Fibroblast of skin of right biceps (primary cell): ENCODE measurements at places on chromosomes 11 and 22.

- no peak for DNase-seq
These were observed 2.6 kb upstream of the MEI1 start for GRCh38 chr22:41696703-41697102.

- peak; percentile 42 for DNase-seq
These were observed 112.8 kb downstream of the TRPC6 start for GRCh38 chr11:101470881-101471520.

GRCh38 chr22:46524203-46524740 is 13.1 kb downstream of the CELSR1 start:
- DNase-seq = no peak

DNA sequence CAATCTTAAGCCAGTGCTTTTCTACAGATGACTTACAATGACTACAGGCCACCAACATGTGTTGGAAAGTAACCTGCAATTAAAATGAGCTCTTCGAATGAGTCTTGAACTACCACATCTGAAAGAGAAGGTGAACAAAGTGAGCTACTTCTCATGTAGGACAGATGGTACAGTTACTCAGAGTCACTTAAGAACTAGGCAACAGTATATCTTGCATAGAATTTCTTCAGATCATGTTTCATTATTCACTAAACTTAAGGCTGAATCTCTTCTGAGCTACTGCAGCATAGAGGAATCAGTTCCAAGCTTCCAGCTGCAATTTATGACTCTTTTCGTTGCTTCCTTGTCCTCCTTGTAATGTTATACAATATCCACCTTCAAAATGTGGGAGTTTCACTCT is 270.9 kb downstream of the TTC28 start:
- no peak for DNase-seq

- peak; percentile 60 for DNase-seq
These were observed 23.6 kb downstream of the TXN2 start for GRCh38 chr22:36457688-36458450.

DNA sequence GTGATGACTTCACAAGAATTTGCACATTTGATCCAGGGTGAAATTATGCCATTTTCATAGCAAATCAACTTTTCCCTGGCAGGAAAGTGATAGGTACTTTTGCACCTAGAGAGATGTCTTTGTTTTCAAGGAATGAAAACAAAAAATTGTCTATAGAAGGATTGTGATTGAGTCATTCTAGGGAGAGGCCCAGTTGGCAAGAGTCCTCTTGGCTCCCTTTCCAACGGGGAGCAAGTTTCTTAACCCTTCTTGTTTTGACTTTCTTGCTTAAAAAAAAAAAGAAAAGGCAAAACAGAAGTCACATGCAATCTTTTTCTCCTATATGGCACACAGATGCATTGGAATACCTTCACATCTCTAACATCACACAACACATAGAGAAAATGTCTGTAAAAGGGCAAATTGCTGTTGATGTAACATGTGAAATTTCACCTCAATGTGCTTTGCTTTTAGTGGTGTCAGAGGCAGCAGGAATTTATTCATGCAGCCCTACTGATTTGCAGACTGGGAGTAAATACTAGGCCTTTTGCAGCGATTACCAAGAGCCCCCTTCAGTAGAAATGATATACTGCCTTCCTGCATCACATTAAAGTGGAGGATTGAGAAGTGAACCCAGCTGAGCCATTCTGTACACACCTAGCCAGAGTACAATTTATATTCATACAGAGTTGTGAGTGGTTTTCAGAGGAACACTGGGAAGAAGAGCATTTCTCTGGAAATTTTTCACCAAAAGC is 290.7 kb upstream of the MPPED2 start:
- DNase-seq = peak; percentile 26

GRCh38 chr11:45386972-45387371 is 100.8 kb upstream of the SYT13 start:
- DNase-seq = no peak

- DNase-seq = no peak
These were observed 38.3 kb upstream of the TH start for GRCh38 chr11:2209900-2210321.

- no peak for DNase-seq
These were observed 2.8 kb downstream of the SIPA1 start for GRCh38 chr11:65640483-65641296.

DNA sequence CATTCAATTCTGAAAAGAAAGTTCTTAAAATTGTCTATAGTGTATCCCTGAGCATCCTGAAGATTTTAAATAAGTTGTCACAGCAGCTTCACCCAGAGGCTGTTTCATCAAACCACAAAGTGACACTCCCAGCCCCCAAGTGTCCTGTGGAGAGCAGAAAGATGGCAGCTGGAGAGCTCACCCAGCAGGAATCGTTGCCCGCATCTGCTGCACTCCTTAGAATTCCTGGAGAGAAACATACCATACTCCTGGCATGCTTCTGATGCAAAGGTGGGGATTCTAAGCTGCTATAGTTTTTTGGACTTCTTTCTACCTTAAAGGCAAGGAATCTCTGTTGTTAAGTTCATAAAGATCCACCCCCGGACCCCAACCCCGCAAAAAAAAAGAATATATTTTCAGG is 13.5 kb upstream of the CYB5R2 start:
- no peak for DNase-seq

DNA sequence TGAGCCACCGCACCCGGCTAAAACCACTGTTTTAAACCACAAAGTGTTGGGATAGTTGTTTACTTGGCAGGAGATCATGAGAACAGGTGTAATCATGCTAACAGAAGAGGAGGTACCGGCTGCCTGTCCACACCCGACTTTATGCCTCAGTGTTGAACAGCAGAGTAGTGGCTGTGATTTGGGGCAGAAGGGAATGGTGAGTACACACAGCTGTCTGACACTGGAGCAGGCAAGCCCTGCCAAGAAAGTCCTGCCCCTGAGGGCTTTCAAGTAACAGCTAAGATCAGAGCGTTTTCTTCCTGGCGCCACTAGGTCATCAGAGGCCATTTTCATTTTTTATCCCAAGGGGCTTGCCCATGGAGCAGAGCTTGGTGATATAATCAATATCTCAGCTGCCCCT is 8.1 kb downstream of the CDKN1C start:
- DNase-seq = no peak

DNA sequence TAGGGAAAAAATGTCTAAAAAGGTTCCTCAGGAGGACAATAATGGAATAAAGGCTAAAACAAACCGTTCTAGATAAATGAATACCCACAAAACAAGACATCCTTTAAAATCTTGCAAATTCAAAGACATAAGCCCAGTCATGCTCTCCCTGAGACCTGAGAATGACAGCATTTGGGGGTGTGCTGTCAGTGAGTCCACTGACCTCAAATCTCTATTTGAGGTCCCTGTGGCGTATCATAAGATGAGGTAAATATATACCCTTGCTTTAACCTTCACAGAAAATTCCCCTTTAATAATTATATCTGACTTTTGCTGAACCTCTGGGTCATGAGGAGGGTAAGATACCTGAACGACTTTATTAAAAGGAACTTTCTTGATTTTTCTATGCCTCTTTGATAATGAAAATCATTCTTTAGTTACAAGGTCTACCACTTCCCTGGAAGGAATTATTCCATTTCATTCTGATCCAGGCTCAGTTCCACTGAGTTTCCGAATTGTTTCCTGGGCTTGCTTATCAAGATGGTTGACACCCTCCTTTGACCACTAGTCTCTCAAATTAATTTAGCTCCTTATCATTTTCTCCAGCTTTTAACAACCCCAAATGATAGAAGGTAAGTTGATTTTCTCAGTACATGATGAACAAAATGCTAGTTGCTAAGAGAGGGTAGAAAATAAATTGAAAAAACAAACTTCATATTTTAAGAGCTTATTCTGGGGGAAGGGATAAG is 53.8 kb upstream of the CHRM4 start:
- DNase-seq = no peak

- DNase-seq = no peak
These were observed 60.7 kb downstream of the GLYATL1 start for GRCh38 chr11:59000003-59000402.

GRCh38 chr11:86040919-86041850 is 27.7 kb downstream of the PICALM start:
- no peak for DNase-seq

DNA sequence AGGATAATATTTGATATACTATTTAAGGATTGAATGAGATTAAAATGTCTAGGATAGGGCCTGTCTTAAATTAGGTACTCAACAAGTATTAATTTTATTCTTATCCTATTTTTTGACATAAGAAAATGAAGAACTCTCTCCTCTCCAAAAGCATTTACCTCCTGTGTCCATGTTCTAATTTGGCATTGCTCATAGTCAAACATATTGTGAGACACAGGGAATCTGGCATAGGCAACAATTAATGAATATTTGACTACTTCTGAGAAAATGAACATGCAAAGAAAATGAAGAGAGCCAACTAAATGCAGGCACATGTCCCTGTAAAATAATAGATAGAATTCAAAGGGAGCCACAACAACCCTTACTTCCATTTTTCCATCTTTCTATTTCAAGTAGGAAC is 198.5 kb upstream of the C11orf87 start:
- no peak for DNase-seq

- no peak for DNase-seq
These were observed 366.0 kb upstream of the NARS2 start for GRCh38 chr11:78940500-78941225.

DNA sequence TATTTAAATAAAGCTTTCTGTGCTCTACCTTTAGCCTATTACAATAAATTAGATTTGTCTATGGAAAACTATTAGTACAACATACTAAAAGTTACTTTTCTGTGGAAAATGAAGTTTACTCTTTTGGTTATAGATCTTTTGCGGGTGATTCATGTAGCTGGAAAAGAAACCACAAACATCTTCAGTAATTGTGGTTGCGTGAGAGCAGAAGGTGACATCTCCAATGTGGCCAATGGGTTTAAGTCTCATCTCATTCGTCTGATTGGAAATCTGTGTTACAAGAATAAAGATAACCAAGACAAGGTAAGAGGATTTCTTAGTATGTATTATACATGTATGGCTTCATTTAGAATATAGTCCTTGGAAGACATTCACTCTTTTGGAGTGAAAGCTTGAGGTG is 68.6 kb downstream of the ATXN10 start:
- DNase-seq = peak; percentile 36

- DNase-seq = no peak
These were observed 16.0 kb upstream of the FJX1 start for GRCh38 chr11:35602160-35602793.

DNA sequence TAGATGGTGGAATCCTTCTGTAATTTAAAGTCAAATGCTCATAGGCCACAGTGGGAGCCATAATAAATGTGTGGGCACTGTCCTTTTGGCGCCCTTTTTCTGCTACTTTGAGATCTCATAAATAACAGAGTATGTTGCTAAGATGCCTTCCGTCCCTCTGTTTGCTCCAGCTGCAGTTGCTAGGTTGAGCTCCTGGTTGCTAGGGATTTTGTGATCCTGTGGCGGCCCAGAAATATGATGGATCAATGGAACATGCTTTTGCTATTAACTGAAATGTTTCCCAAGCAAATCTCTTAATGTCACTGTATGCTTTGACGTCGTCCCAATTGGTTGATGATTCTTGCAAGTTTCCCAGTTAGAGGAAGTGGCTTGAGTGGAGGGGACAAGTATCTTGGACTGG is 53.5 kb downstream of the MYO18B start:
- DNase-seq = no peak

GRCh38 chr22:18068381-18068988 is 9.3 kb upstream of the PEX26 start:
- peak; percentile 88 for DNase-seq

DNA sequence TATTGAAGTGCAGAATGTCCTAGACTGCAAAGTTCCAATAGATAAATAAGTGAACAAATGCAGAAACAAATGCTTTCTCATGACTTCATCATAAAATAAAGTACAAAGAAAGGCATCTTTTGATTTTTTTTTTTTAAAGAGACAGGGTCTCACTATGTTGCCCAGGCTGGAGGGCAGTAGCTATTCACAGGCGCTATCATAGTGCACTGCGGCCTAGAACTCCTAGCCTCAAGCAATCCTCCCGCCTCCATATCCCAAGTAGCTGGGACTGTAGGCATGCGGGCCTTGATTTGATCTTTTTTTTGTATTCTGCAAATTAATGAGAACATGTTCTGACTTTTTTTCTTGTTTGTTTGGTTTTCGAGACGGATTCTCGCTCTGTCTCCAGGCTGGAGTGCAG is 2.4 kb downstream of the ARCN1 start:
- DNase-seq = no peak

GRCh38 chr22:42645341-42645937 is 3.8 kb downstream of the CYB5R3 start:
- DNase-seq = no peak

- DNase-seq = no peak
These were observed 35.0 kb upstream of the SLC1A2 start for GRCh38 chr11:35454362-35454761.

DNA sequence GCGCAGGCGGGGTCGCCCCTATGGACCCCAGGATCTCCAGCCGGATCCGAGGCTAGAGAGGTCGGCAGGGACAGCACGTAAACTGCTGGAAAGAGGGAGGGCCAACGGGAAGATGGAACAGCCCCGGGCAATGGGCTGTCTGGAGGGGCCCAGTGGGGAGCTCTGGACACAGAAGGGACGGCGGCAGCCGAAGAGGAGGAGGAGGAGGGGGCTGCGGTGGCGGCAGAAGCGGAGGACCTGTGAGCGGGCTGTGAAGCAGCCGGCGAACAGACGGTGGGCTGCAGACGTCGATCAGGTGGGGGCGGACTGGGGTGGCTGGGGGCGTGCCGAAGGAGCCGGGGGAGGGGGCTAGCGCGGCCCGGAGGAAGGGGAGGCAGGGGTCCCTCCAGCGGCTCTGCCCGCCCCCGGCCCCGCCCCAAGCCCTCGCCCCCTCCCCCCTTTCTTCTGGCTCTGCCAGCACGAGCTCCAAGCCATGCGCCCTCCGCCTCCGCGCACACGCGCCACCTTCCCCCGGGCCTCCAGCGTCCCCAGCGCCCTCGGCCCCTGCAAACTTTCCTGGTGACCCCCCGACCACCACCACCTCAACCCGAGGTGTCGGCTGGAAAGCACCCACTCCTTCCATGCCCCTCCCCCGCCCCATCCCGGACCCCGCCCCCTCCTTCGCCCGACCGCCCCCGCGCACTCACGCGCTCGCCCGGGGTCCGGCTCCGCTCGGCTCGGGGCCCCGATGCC is 432 bp downstream of the TNKS1BP1 start:
- DNase-seq = peak; percentile 53

- no peak for DNase-seq
These were observed 25.9 kb downstream of the IGSF9B start for GRCh38 chr11:133930767-133931448.

GRCh38 chr11:26878959-26879581 is 114.8 kb upstream of the FIBIN start:
- DNase-seq = no peak

DNA sequence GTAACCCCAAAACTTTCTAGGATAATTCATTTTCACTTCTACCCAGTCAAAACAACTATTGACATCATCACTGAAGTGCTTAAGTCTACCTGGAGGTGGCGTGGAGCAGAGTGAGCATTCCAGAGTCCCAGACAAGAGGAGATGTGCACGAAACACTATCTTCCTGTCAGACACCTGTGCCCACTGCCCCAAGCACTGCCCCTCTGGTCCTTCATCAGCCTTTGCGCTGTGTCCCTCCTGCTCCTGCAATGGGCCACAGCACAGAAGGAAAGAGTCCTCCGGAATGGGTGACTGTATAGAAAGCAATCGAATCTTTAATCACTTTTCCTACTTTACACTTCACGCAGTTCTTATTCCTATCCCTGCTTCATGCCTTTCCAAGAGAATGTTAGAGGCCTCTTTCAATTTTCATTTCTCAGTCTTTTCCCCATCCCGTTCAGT is 512 bp upstream of the GRIA4 start:
- peak; percentile 21 for DNase-seq

- no peak for DNase-seq
These were observed 108.9 kb downstream of the SGSM3 start for GRCh38 chr22:40479126-40479800.

GRCh38 chr11:65931773-65932557 is 12.7 kb downstream of the DRAP1 start:
- no peak for DNase-seq
